Activated naive CD4-positive, alpha-beta T cell treated with Interleukin-2 at 50 U/mL for 16 hours (primary cell): ENCODE measurements at places on chromosomes 16 and 17.

DNA sequence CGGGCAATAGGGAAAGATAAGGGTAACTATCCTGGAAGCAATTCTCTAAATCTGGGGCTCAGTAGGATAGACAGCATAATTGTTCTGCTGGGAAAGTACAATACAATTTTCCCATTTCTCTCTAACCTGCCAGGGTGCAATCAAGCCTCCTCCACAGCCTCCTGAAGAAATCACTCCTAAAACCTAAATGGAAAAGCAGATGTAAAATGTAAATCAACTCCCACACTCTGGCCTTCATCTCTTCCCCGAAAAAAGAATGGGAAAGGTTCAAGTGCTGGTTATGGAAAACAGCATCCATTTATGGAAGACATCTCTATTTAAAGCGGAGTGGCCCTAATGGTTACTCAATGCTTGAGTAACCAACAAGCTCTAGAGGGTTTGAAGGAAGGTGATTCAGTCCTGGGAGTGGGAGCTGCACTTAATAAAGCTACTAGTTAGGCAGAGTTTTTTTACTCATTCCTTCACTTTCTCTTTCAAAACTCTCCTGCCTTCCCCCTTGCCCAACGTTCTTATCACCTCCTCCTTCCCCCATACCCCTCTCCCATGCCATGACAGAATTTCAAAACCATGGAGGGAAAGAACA is 5.1 kb downstream of the MMD start:
- DNase-seq = no peak

GRCh38 chr17:28370744-28371103 is 617 bp upstream of the VTN start:
- no peak for DNase-seq

GRCh38 chr17:80790021-80790765 is 201.4 kb upstream of the CHMP6 start:
- no peak for DNase-seq

GRCh38 chr16:66712512-66712911 is 16.0 kb upstream of the CMTM4 start:
- DNase-seq = no peak

GRCh38 chr17:17356931-17357270 is 53.7 kb downstream of the NT5M start:
- DNase-seq = no peak

DNA sequence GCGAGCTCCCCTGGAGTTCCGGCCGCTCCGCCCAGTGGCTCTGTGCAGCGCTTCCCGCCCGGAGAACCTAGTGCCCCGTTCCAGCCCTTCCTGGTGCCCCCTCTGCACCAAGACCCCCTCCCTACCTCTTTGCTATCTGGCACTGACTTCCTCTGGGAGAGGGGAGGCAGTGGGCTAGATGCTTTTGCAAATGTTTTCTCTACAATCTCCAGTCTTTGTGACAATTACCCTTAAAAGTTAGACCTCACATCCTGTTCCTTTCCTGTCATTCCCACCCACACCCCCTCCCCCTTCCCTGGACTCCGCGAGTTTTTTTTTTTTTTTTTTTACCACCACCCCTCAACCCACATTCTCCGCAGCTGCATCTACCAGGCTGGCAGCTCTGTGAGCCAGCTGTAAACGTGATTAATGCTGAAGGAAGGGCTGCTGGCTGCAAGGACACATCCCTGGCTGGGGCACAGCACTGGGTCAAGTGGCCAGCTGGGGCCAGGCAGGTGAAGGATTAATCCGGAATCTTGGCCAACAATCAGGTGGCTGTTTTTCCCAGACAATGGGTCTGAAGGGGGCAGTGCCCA is 101.5 kb downstream of the MGAT5B start:
- DNase-seq = peak; percentile 21

DNA sequence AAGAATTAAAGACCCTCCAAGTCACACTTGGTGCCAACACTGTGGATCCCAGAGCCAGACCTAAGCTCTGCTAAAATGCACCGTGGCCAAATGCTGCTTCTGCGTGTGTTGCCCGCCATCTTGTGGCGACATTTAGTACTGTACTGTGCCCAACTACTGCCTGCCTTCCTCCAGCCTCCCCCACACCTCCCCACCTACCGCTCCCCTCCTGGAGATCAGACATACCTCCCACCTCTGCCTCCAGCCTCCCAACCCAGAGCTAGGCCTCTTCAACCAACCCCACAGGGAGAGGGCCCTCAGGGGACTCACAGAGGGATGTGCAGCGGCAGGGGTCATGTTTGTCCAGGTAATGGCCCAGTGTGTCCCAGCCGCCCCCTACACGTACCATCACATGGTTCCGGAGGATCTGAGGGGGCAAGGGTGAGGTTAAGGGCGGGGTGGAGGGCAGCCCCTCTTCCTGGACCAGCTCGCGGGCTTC is 5.5 kb downstream of the GAS2L2 start:
- peak; percentile 80 for DNase-seq

- no peak for DNase-seq
These were observed 9.7 kb downstream of the RAD51C start for GRCh38 chr17:58702045-58702476.

DNA sequence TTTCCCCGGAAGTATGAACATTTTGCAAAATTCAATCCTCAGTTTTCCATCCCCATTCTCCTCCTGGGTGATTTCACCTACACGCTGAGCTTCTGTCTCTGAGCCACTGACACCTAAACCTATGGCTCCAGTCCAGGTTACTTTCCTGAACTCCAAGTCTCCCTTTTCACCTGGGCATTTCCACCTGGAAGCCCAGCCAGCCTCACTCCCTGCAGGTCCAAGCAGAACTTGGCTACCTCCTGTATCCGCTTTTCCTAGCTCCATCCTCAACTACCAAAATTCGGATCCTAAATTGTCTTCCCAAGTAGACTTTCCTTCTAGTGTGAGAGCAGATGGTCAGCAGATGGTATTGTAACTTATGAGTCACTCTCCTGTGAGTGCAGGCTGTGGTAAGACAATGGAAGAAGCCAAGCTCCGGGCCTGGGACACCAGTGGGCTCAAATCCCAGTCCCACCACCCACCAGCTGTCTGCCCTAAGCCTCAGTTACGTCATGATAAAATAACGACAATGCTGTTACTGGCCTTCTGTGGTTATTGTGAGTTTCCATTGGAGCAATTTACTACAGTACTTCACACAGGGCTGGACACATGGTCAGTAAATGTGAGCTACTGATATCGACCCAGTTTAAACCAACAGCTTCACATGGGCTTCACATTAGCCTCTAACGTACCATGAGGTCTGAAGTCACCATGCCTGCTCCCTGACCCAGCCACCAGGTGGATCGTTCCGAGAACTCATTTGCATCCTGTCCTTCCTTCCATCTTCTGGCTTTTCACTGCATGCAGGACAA is 33.3 kb downstream of the PECAM1 start:
- DNase-seq = no peak

- peak; percentile 59 for DNase-seq
These were observed 61.6 kb downstream of the TIMM22 start for GRCh38 chr17:1058423-1059130.

DNA sequence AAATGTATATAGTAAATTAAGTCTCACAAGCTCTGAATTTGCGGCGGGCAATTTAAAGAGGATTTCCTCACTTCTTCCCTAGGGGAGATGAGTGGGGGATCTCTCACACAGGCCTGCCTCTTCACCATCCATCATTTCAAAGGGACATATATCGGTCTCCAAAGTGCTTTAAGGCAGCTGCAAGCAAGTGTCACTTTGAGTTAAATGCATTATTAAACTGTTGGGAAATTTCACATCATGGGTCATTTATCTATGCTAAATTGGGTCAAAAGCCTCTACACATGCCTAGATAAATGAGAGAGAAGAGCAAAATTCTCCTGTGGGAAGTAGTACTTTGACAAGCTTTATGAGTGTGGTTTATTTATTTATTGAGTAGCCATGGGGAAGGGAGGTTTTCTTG is 1106.1 kb upstream of the GOT2 start:
- no peak for DNase-seq

DNA sequence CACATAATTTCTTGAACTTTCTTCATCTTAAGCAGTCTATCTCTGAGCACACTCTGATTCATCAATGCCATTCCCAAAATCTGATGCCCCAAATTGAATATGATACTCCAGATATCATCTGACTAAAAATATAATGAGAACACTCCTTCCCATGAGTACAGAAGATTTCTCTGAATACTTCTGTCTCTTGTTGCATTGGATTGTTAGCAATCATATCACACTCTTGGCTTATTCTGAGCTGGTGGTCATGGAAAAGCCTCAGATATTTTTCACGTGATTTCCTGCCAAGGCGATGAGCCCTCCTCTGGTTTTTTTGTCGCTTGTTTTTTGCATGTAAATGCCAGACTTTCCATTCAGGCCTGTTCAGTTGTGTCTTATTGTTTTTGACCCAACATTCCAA is 87.2 kb downstream of the NOG start:
- no peak for DNase-seq

- DNase-seq = no peak
These were observed 5.7 kb upstream of the SULT1A2 start for GRCh38 chr16:28602529-28602928.

DNA sequence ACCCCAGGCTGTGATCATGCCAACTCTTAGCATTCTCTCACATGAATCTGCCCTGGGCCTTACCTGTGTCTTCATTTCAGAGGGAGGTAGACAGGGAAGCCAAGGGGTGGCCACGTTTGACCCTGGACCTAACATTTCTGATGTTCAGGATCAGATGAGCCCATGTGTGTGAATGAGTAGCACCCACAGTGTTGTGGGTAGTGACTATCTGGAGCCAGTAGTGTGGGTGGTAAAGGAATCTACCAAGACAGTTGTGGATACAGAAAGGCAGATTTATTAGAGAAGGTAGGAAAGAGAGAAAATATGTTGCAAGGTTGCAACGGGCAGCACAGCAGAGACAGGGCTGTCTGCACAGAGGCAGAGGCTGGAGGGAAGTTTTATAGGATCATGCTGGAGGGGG is 60.5 kb downstream of the TK2 start:
- no peak for DNase-seq

GRCh38 chr17:56009795-56010651 is 143.3 kb upstream of the ANKFN1 start:
- no peak for DNase-seq

GRCh38 chr17:17565471-17566339 is 25.8 kb downstream of the PEMT start:
- no peak for DNase-seq

DNA sequence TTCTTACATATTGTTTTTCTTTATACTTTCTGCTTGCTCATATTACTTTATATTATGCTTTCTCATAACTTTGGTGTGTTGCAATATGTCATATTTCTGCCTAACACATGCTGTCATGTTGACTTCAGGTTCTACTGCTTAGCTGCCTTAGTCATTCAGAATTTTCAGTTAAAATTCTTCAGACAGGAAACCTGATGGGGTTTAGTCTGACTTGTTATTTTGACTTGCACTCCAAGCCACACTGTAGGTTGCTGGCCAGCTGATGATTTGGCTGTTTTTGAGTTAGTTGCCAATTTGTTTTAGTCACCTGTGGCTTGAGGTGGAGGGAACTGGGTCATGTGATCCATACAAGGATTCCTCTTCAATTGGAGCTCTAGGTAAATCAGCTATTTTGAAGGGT is 315.4 kb downstream of the MAP2K6 start:
- DNase-seq = no peak

GRCh38 chr16:2026461-2027023 is at the start of gene NHERF2:
NHERF2 (plus strand) TSS chr16:2026902; CDS start chr16:2027006, 104 bp downstream.
- peak; percentile 20 for DNase-seq

DNA sequence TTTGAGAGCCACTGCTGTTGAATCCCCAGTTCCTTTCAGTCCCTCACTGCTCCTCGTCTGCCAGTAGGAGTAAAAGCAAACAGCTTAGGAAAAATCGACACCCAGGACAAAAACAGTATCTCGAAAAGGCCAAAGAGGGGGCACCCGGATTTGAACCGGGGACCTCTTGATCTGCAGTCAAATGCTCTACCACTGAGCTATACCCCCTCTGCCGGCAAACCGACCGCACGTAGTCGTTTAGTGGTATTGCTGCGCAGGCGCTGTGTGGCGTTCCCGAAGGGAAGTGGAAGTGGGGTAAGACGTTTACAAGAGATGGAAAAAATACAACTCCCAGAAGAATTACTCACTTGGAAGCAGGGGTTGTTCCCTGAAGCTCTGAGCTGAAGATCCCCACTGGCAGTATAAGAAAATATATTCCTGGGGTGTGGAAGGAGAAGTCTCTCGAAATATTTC is 2.2 kb upstream of the PLXDC1 start:
- peak; percentile 94 for DNase-seq

DNA sequence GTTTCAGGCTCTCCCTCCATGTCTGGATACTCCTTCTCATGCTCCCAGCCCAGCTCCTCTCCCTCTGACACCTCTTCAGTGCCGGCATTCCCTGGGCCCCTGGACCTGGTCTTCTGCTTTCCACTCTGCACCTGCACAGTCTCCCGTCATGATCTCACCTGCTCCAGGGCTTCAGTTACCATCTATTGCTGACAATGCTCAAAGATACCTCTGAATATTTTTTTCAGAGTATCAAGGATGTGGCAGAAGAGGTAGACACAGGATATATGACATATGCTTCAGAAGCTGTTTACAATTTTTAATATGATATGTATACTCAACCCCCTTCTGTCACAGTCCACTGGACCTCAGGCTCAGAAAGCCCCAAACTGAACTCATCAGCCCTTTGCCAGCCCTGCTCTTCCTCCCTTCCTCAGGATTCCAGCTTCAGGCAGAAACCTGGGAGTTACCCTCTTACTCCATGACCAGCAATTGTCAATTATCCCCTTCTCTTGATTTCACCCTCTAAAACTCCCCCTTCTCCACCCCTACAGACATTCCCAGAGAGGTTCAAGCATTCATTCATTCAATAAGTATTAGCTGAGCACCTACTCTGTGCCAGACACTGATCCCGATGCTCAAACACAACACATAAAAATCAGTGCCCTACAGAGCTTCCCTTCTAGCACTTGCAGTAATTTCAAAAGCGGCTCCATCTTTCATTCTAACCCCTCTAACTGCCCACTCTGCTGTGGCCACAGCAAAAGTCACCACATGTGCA is 7.8 kb upstream of the MLLT6 start:
- no peak for DNase-seq

DNA sequence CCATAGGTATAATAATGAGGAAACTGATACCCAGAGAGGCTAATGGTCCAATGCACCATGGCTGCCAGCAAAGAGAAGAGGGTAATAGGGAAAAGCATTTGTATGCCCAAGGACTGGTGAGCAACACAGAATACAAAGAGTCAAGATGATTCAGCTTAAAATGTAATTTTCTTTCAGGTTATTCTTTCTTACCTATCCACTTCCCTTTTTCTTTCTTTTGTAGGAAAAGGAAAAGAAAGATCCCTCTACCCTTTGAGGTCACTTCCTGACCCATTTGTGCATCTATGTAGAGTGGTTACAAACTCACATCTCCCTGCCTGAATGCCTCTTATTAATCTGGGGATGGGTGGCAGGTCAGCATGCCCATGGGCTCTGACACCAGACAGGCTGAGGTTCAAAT is 3.5 kb upstream of the PLCG2 start:
- no peak for DNase-seq
